ENCODE measurements at places on chromosomes 12 and 14. TPM values are rescaled to one million over a fixed set of nuclear protein-coding genes. Genes with fewer than 3 reads are reported as not detected.

- no peak for DNase-seq
Measured at GRCh38 chr12:57810450-57810849, 8.1 kb downstream of the AVIL start.

- DNase-seq, result no peak
Measured at GRCh38 chr12:14185427-14186192, 179.9 kb upstream of the ATF7IP start.

GRCh38 chr12:109767456-109767855, 53.8 kb downstream of the FAM222A start:
- no peak for DNase-seq

GRCh38 chr12:58883576-58884334, 36.5 kb downstream of the LRIG3 start:
- DNase-seq, result no peak

DNA sequence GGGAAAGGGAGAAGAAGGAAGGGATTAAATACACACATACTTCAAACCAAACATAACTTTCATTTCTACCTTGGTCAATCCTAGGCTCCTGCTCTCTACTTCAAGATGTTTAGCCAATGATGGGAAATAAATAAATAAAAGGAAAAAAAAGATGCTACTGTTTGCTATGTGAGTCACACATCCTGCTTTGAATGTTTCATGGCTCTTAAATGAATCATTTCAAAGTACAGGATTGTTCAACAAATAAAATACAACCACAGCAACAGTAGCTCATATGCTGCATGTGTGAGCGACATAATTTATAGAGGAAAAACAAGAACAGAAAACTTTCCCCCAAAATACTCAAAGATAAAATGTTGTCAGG, 54.3 kb upstream of the NPFF start:
- DNase-seq, result no peak

DNA sequence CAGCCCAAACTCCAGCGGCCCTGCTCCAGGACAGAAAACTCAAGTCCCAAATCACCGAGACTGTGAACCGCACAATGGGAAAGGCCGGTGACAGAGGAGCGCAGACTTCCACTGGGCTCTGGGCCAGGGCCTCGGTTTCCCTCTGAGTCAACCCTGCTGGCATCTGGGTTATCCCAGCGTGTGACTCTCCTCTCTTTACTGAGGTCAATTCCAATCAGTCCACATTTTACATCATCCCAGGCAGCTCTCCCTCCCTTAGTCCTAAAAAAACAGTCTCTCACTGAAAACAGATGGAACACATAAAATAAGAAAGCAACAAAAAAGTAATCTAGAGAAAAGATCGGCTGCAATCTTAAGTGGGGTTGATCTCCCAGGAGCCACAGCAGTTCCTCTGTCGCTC, 36.9 kb downstream of the ITPK1 start:
- no peak for DNase-seq

GRCh38 chr14:101077481-101078074, 174.1 kb upstream of the RTL1 start:
- peak; percentile 40 for DNase-seq

DNA sequence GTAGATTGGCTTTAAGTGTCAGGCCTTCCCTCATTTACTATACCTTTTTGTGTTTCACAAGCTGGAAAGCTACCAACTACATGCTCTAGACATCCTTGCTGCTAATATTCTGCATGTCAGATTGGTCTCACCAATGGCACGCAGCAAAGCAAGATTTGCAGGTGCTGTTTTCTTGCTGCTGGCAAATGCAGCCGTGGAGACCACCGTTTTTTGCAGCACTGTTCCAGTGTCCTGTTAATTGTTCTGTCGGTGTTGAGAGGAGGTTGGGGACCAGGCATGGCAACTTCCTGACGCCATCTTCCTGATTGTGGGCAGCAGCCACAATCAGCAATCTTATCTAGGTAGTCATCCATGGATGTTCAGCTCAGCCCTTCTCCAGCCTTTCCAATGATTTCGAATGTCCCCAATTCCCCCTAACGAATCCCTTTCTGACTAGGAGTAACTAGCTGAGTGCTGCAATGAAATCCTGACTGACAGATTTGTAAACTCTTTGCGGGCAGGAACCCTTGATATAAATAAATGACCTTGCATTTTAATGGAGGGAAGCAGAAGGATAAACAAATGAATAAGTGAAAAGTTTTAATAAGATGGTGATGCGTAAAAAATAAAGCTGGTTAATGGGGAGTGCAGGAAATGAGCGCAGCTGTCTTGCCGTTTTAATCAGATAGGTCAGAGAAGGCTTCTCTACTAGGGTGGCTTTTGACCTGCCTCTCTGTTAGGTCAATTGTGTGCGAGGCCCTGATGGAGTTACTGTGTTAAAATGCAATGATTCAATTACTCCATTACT, 574 bp upstream of the CRADD start:
- DNase-seq, result no peak

- peak; percentile 79 for DNase-seq
Measured at GRCh38 chr14:68688872-68689371, 103.9 kb downstream of the ZFP36L1 start.

DNA sequence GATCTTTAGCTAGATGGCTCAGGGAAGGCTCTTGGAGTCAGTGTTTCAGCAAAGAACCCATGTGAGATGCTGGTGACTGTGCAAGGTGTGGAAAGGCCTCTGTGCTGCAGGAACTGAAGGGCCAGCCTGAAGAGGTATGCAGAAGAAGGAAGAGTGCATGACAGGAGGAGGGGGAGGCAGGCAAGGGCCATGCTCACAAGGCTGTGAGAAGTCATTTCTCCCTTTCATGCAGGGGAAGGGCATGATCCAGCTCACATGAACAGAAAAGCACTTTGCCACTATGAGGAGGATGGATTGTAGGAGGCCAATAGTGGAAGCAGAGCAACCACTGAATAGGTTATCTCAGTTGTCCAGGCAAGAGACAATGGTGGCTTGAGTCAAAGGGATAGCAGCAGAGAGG, 83.7 kb downstream of the SSPN start:
- no peak for DNase-seq

The YAF2 gene
- polyA plus RNA-seq, result 28.3 TPM

The OVCH1 gene
- 0.54 TPM for polyA plus RNA-seq

The ACOT6 gene
- 0.19 TPM for polyA plus RNA-seq

The BIN2 gene
- polyA plus RNA-seq, result 3.0 TPM

The C3AR1 gene
- polyA plus RNA-seq, result 7.6 TPM

The CCDC38 gene
- polyA plus RNA-seq, result not detected

Data from hindlimb muscle (tissue), 1 donor.